Stimulated activated CD4-positive, alpha-beta T cell treated with anti-CD3 and anti-CD28 coated beads, Interleukin-15, amount 100 ng/mL, for 1 hour (primary cell): ENCODE measurements at places on chromosomes 5 and 9.

DNA sequence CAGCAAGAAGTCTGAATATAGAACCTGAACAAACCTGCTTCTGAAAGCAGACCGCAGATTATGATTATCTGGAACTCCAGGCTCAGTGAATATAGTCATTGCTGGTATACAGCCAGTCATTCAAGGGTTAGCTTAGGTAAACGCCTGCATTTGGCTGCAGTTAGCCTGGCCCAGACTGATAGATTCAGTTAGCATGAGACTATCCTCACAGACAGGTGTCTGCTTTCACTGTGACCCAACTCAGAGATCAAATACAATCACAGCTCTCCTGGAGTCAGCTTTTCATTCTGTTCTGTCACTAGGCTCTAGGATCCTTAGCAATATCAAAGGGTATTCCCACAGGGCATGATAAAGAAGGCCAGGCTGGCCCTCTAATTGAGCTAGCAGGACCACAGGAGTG, 138.6 kb upstream of the PLCXD3 start:
- DNase-seq, result no peak

- DNase-seq, result no peak
Measured at GRCh38 chr5:147860641-147861025, 17.9 kb upstream of the SCGB3A2 start.

GRCh38 chr5:164818445-164818844, 1313.0 kb downstream of the MAT2B start:
- no peak for DNase-seq

- DNase-seq, result no peak
Measured at GRCh38 chr9:10706788-10707187, 94.0 kb upstream of the PTPRD start.
